ENCODE measurements at places on chromosomes 5 and 9.

GRCh38 chr9:108588246-108588645 lies 267.5 kb downstream of the ACTL7B start:
- DNase-seq = no peak

DNA sequence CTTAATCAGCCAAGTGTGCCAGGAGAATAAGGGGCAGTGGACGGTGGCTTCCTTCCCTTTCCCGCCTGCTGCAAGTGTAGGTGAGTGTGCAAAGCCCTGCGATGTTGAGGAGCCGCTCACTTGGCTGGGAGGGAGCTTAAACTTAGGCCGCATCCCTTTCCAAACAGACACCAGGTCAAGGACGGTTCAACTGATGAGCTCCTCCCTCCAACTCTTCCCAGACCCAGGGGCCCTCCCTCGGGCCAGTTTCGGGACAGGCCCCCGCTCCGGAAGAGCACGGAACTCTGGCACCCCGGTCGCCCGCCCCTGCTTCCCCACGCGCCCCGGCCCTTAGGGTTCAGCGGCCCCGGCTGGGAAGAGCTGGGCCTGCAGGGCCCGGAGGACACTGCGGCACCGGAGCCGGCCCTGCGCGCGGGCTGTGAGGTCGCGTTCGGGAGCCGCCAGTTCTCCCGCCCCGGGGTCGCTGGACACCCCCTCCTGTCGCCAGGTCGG lies 481 bp downstream of the MRPL36 start:
- no peak for DNase-seq

DNA sequence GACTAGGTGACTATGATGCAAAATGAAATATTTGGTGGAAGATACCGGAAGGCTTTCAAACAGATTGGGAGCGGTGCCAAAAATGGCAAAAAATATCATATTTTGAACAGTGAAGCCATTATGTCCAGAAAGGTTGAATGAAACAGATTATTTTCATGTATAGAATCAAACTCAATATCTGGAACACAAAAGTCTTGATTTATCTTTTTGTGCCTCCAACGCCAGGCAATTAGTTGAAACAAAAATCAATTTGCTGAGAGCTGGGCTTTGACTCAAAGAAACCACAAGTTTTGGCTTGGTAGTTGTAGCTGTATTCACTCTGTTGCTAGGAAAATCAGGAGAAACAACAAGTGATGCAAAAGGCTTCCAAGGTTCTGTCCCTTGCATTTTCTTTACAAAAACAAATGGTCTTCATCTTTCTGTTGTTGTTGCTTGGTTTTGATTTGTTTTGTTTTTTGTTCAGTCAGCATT lies 421.7 kb upstream of the TYRP1 start:
- no peak for DNase-seq

DNA sequence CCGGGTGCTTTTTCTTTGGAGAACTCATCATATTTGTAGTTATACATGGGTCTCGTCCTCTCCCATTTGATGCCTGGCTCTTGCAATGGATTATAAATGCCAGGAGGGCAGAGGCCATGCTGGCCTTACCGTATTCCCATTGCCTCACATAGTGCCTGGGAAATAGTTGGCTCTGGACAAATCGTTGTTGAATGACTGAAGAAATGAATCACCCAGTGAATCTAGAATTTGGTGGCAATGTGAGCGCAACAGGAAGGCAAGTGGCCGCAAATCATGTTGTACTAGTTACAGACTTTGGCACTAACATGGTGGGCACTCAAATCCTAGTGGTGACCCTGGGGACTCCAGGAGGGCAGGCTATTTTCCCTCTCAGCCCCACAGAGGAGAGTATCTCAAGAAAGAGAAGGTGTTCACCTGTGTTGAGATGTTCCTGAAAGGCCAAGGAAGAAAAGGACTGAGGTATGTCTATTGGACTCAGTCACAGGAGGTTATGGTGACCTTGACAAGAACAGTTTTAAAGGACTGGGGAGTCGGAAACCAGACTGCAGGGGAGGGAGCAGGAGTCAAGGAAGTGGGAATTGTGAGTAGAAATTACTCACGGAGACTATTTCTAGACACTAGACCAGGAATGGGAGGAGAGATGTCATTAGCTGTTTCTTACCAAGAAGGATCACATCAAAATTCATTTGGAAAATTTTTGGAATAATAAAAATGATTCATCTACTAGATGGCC lies 61.7 kb upstream of the COL15A1 start:
- no peak for DNase-seq

GRCh38 chr5:138386290-138386689 lies 33.8 kb downstream of the KDM3B start:
- no peak for DNase-seq

DNA sequence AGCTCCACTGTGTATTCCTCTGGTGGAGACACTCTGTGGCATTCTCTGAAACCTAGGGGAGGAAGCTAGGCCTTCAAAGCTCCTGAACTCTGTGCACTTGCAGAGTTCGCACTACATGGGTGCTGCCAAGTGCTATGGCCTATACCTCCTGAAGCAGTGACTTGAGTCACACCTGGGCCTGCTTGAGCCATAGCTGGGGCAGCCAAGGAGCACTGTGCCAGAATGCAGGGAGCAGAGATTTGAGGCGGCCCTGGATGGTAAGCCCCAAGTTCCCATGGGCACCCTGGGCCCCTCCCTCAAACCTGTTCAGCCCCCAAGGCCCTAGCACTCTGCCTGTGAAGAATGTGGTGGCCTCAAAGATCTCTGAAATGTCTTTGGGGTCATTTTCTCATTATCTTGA lies 212.9 kb downstream of the SPATA31A6 start:
- no peak for DNase-seq

GRCh38 chr9:91428436-91428835 lies 4.8 kb upstream of the NFIL3 start:
- DNase-seq = no peak

- DNase-seq = no peak
Observed at GRCh38 chr5:35371951-35372426, 141.7 kb upstream of the PRLR start.

DNA sequence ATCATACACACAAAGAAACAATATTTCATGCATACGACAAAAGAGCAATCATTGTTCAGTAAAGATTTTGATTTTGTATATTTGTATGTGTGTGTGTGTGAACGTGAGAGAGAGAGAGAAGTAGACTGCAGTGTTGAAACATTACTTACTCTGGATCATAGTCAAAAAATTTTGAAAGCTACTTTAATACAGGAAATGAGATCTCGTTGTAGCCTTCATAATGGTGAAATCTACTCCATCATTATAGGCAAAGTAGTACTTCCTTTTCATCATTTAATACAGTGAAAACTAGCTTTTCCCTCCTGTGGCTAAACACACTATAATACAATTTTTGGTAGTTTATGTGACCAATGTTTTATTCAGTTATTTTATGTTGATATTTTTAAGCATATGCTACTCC lies 1427.7 kb upstream of the C9orf72 start:
- DNase-seq = no peak

DNA sequence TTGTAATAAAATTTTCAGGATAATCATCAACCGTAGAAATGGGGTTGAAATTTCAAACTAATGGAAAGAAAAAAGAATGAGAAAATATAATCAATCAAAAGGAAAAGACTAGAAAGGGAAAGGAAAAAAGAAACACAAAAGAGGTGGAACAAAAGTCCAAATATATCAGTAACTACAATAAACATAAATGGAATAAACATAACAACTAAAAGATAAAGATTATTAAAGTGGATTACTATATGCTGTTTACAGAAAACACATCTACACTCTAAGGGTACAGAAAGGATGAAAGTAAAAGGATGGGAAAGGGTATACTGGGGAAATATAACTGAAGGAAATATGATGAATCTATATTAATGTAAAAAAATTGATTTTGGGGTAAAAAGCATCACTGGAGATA lies 43.0 kb downstream of the AHRR start:
- DNase-seq = no peak

GRCh38 chr5:106451998-106452397 lies 1218.7 kb downstream of the EFNA5 start:
- DNase-seq = no peak

DNA sequence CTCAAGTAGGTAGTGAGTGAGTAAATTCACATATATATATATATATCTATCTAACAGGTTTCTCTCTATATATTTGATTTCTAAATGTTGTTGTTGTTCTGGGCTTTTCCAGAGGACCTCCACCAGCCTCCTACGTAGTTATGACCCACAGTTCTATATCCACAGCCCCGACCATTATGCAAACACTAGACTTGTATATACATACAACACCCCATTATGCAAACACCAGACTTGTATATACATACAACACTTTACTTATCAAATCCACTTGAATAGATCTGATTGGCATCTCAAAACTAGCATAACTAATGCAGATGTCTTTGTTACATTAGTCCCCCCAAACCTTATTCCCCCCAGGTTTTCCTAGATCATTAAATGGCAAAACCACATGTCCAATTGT lies 108.7 kb downstream of the JAKMIP2 start:
- no peak for DNase-seq

DNA sequence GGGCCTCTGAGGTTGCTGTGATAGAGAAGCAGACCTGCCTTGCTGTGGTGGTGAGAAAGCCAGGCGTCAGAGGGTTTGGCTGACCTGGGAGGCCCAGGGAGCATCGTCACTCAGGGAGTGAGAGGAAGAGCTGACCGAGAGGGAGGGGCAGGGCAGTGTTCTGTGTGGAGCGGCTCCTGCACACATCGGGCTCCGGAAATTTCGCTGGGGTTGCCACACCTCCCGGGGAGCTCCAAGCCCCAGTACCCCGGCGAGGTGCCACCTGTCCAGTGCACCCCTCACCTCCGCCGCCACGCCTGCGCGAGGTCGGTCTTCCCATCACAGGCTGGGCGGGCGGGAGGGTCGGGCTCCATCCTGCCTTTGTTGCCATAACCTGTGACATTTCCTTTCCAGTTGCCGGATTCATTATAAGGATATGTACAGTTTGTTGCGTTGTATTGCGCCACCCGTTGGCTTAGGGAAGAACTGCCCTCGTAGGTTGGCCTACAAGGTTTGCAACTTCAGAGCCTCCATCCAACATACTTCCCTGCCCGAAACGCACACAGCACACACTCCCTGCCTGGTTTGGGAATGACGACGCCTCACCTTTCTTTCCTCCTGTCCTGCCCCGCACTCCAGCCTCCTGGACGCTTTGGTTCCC lies 223.2 kb downstream of the CACNA1B start:
- no peak for DNase-seq

DNA sequence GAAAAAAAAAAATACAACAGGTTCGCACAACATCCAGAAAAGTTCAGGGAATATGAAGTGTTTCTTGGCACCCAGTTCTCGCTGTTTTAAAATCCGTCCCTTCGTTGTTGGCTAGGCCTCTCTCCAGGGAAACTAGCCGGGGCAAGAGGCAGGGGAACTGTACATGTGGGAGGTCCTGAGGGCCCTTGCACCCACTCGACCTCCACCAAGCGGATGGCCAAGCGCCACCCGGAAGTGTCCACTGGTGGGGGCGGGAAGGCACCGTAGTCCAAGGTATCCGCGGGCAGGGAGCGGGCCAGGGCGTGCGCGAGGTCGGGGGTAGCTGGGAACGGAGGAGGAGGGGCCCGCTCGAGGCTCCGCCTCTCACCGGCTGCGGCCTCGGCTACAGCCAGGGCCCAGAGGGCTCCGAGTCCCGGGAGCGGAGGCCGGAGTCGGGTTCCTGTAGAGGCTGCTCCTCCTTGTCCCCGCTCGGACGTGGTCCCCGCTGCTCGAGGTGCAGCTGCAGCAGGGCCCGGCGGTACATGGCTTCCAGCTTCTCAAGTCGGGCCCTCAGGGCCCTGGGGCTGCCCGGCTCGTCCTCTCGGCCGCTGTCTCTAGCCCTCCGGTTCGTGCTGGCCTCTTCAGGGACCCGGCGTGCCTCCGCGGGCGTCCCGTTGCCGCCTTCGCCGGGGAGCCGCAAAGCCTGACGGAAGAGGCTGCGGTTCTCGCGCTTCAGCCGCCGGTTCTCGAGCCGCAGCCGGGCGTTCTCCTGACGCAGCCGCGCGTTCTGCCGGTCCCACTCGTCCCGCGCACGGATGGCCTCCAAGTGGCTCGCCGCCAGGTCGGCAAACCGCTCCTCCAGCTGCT lies 720 bp downstream of the TUSC1 start:
- peak; percentile 65 for DNase-seq
